Activated naive CD8-positive, alpha-beta T cell treated with anti-CD3 and anti-CD28 coated beads, Interleukin-2, amount 50 U/mL, for 16 hours (primary cell): ENCODE measurements at places on chromosomes 5 and 9.

DNA sequence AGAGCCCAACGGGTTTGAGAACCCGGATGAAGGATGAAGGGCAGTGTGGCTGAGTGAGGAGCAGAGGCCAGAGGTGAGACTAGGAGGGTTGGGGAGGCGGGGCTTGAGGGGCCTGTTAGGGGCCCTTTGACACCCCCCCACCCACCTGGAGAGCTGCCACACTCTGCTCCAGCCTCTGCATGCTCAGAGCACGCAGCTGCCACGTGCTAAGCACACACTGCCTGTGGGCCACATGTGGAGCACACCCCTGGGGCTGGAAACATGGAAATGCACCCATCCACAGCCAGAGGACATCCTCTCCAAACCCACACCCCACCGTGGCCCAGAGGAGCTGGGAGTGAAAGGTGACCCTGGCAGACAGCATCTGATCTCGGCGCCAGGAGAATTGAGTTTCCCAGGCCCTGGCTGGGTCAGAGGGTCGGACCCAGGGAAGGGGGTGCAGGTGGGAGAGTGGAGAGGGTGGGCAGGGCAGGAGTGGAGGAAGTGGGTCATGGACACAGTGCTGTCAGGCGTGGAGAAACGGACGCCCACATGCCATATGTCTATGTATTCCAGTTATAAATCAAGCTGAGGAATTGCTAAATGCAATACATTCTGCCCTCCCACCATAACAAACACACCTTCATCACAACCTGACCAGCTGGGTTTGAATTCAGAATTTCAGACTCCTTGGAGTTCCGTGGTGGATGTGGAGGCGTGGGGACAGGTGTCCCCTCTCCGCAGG is 5.9 kb downstream of the DNM1 start:
- no peak for DNase-seq

DNA sequence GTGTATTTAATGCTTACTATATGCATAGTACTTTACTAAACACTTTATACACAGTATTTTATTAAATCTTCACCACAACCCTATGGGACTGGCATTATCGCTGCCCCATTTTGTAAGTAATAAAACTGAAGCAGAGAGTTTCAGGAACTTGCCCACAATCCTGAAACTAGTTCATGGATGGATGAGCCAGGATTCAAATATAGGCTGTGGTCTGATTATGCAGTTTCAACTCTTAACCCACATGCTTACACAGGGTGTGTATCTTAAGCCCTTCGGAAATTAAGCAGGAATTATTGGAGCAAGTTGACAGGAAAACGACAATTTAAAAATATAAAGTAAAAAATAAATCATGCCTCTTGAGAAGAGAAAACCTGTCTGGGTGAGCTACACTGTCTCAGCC is 109.0 kb downstream of the ATP10B start:
- DNase-seq = no peak

GRCh38 chr5:175107028-175107588 is 336.9 kb downstream of the DRD1 start:
- DNase-seq = no peak

DNA sequence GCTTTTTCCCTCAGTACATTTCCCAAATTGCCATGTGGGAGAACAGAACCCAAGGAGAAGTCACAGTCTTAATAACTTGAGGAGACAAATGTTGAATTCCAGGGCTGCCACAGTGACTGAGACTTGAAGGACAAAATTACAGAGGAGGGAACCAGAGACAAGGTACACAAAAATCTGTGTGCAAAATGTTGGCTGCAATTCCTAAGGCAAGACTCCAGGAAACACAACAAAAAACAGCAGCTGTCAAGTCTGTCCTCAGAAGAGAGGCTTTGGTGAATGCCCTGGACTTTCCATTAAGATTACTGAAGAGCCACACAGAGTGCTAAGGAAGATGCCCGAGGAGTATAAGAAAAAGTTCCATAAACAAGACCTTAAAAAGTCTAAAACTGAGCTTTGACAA is 21.1 kb downstream of the AP3B1 start:
- no peak for DNase-seq

DNA sequence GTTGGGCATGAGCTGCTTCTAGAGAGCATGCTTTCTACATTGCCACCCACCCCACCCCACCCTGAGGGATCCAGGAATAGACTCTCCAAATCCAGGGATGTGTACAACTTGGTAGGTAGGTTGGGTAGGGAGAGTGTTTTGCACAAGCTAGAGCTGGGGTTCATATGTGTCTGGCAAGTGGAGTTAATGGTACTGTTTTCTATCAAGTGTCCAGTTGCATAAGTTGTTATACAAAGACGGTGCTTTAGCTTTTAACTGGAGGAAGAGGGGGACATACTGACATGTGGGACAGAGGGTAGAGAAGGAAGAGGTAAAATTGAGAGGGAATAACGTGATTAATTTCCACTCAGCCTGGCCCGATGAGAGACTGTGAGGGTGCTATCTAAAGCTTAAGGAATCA is 51.0 kb upstream of the TNC start:
- no peak for DNase-seq

DNA sequence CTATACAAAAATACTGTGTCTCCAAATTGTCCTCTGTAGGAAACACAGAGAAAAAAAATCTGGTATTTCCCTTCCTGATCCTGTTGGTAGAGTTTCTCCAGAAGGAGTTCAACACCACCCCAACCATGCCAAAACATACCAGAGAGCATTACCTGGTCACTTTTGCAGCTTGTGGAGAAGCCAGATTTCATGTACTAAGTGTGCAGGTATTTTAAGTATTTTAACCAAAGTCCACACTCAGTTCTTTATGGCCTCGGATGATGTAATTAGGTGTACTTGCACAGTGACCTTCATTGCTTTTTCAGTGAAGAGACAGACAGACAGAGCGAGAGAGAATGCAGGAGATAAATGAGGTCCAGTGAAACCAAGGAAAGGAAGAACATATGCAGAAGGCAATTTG is 2046.8 kb upstream of the CDH9 start:
- DNase-seq = no peak

GRCh38 chr9:128774804-128775203 is 3.1 kb upstream of the ZER1 start:
- DNase-seq = no peak

DNA sequence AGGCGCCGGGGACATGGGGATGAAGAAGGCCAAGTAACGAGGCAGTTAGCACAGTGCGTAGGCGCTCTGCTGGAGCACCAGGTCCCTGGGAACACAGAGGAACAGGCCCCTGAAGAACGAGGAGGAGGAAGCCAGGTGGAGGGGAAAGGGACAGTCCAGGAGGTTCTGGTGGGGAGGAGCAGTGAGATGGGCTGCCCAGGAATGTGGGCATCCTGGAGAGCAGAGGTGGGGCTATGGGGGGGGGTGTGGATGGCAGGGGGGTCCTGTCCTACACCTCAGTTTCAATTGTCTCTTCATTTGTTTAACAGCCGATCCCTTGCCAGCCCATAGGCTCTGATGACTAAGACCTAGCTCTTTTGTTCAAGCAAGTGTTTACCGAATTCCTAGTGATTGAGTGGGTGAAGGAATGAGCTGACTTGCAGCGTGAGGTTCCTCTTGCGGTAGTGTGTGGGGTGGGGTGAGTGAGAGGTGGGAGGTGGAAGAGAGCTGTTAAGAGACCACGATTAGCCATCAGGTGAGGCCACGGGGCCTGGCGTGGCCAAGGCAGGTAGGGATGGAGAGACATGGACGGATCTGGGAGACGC is 8.4 kb upstream of the PHYHD1 start:
- DNase-seq = no peak

DNA sequence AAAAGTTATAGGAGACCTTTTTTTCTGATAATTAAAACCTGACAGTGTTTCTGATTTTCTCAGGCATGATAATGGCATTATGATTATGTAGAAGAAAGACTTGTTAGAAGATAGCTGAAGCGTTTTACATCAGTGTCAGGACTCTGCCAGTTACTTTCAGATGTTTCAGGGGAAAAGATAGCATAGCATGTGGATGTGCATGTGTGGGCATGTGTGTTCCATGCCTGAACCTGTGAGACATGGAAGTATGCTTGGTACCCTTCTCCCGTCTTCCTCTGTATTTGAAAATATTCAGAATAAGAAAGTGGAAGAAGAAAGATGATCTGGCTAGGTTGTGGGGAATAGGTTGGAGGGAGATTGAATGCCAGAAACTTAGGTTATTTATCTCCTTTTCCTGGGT is 113.1 kb upstream of the PCAT7 start:
- no peak for DNase-seq

DNA sequence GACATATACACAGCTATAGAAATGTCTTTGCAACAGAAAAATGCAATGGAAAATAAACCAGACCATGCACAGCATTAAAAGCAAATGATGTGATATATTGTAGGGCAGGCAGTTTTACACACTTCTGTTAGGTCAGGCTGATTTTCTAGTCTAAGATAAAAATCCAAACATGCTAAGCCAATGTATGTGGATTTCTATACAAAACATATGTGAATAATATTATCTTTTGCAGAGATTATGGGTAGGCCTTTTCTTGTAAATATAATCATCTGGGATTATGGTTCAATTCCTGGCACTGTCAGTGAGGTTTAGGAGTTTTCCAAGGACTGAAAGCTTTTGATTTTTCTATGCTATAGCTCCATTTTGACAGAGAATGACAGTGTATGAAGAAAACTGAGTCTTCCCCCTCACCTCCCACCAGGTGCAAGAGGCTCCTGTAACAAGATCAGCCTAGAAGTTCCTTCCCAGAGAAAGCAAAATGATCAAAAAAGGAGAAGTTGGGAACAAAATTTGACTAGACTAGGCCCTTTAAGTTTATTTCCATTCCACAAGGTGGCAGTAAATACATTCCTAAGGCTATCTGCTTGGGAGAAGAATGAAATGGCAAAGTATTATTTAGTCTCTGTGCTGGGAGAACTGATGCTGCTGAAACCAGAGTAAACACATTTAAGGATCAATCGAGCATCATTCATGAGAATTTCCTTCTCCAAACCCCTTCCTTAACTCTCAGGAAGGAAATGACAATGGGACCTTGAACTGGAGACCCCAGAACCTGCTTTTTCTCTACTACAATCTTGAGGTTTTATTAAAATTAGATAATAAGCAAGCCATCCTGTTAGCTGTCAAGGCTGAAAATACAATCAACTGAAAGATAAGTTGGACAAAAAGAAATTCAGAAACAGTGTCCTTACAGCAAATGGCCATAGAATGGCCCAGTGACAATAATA is 133.0 kb upstream of the TUT7 start:
- DNase-seq = no peak

DNA sequence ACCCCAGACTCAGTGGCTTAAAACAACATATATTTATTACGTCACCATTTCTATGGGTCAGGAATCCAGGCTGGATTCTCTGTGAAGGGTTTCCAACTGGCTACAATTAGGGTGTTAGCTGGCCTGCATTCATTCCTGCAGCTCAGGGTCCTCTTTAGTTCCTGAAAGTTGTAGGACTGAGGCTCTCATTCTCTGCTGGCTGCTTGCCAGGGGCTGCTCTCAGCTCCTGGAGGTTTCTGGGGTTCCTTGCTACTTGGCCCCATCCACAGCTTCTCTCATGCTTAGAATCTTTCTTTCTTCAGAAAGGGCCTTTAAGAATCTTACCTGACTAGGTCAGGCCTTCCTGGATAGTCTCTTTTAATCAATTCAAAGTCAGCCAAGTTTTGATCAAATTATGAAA is 424.6 kb downstream of the GADD45G start:
- DNase-seq = no peak

DNA sequence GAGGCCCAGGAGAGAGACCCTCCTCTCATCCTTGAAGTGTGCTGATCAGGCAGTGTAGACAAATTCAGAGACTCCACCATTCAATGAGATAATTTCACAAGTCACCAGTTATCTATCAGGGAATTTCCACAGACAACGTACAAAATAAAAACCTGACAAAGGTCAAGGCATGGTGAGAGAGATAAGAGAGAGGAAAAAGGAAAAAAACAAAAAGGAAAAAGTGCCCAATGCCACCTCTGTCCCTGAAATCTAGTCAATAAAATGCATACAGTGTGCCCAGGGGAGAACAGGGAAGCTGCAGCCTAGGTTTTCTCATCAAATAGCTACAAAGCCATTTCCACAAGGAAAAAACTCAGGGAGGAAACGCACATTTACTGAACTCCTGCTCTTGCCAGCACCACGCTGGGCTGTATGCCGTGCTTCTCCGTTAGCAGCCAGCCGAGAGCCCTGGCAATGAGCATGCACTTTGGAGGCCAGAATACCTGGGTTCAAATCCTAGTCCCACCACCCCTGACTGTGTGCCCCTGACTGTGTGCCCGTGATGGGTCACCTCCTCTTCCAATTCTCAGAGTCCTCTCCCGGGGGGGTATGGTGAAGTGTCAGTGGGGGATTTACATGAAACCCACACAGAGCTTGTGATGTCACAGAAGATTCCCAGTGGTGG is 11.6 kb downstream of the WHRN start:
- DNase-seq = no peak

GRCh38 chr5:169084775-169085174 is 216.2 kb downstream of the SLIT3 start:
- no peak for DNase-seq

DNA sequence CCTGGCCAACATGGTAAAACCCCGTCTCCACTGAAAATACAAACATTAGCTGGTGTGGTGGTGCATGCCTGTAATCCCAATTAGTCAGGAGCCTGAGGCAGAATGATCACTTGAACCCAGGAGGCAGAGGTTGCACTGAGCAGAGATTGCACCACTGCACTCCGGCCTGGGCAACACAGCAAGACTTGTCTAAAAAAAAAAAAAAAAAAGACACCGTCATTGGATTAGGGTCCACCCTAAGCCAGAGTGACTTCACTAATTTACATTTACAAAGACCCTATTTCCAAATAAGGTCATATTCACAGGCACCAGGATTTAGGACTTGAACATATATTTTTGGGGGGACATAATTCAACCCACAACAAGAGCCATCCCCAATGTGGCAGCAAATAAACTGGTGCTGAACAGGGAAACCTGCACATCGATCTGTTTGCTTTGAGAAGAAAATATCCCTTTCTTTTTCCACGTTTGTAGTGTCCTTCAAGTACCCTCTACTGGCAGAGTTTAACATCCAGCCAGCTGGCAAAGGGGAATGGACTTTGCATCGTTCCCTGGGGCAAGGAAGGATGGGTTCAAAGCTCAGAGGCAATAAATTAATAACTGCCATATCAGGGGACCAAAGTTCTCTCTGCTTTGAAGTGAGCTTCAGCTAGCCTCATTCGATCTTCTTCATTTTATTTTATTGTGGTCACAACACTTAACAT is 3.7 kb upstream of the DNAJC25 start:
- DNase-seq = no peak

- DNase-seq = no peak
These were observed 320.1 kb downstream of the TRPM3 start for GRCh38 chr9:70801181-70801829.

DNA sequence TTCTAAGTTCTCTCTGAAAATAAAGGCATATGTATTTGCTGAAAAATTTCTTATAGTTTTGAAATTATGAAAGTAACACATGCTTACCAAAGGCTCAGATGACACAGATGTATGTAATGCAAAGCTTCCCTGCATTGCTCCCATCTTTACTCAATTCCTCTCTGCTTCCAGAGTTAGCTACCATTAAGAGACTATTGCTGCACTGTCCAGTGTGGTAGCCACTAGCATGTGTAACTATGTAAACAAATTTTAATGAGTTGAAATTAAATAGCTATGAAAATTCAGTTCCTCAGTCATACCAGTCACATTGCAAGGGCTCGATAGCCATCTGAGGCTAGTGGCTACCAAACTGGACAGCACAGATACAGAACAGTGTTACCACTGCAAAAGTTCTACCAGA is 17.9 kb downstream of the FRMD3 start:
- DNase-seq = no peak
